ENCODE measurements at places on chromosomes 6 and 20. TPM values are rescaled to one million over a fixed set of nuclear protein-coding genes. Genes with fewer than 3 reads are reported as not detected.

The KCNQ5 gene
- 8.7 TPM for total RNA-seq

The BCL2L1 gene
- total RNA-seq = 368 TPM

The RIMS1 gene
- 1.9 TPM for total RNA-seq

The ID4 gene
- total RNA-seq = not detected

The GDAP1L1 gene
- total RNA-seq = 0.13 TPM

The FABP7 gene
- total RNA-seq = not detected

The HCK gene
- not detected for total RNA-seq

The OVOL2 gene
- not detected for total RNA-seq

The HRH3 gene
- not detected for total RNA-seq
